NT2/D1 (cell line): ENCODE measurements at places on chromosomes 1 and 21.
A peak's percentile ranks its signal among the peaks of the same experiment; 100 is the strongest.

GRCh38 chr21:25934130-25934529 lies 199.4 kb downstream of the GABPA start:
- no peak for DNase-seq

DNA sequence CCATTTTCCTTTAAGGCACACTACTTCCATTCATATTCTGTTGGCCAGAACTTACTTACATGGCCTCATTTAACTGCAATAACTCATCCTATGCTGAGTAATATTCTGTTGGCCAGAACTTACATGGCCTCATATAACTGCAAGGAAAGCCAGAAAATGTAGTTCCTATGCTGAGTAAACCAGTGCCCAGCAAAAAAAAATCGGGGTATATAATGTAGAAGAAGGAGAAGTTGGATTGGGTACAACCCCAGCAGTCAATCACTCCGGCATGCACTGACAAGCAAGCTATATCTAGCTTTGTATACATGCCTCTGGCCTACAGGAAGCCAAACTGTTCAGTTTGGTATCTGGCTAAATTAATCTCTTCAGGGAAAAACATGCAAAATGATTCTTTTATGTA lies 39.4 kb upstream of the PPIH start:
- no peak for DNase-seq

DNA sequence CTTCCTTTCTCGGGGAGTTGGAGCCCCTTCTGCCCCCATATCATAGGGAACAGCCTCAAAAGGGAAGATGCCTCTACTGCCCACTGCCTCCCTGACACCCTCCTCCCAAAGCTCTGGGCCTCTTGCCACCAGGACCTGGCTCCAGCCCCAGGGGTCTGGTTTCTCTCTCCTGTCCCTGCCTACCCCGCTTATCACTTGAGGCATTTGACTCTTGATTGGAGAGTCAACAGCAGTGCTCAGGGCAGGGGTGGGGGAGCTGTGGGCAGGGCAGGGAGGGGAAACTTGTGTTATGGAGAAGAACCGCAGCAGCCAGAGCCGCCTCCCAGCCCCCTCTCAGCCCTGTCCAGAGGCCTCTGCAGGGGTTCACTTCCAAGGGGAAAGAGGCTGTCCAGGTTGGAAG lies 573 bp downstream of the TRIM63 start:
- peak; percentile 36 for DNase-seq

- DNase-seq: no peak
These were observed 996 bp upstream of the C1orf159 start for GRCh38 chr1:1116701-1117468.

DNA sequence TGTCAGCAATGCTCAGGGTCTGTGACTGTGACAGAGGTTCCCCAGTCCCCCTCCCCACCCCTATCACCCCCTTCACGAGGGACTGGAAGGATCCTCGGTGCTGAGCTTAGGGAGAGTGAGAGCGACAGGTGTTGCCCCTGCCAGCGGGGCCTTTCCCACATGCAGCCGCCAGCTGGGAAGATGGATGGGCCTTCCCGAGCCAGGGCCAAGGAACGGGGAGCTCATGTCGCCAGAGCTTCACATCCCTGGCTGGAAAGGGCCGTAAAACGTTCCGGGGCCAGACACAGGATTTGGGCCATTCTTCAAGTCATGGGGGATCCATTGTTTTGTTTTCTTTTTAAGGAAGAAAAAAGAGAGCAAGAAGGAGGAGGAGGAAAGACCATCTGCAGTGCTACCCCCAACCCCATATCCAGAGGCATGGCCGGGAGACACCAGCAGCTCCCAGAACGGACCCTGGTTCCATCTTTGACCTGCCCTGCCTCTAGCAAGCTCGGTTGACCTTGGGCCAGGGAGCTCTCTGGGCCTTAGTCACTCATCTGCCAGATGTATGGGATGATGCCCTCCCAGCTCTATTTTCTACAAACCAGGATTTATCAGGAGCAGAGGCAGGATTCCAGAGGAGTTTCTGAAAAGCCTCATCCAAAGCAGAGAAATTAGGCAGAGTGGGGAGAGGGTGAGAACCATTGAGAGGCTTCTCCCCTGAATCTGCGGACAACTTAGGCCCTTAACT lies 54.1 kb downstream of the TAS1R2 start:
- no peak for DNase-seq

- DNase-seq: no peak
These were observed 42.1 kb upstream of the MPZL1 start for GRCh38 chr1:167679714-167680113.

DNA sequence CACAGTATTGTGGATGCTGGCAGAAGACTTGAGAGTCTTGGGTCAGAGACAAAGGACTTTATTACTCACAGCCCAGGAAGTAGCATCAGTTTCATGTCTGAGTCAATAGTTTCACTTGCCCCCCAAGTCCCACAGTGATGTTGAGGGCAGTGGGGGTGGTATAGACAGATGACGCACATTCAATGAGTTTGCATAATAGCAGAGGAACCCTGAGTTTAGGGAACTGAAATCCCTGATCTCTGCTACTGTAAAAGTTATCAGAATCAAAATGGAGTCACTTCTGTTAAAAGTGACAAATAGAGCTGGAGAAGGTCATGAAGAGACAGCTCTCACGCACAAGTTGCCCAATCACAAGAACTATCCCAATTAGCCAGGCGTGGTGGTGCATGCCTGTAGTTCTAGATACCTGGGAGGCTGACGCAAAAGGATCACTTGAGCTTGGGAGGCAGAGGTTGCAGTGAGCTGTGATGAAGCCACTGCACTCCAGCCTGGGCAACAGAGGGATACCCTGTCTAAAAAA lies 11.5 kb upstream of the HCRTR1 start:
- no peak for DNase-seq

DNA sequence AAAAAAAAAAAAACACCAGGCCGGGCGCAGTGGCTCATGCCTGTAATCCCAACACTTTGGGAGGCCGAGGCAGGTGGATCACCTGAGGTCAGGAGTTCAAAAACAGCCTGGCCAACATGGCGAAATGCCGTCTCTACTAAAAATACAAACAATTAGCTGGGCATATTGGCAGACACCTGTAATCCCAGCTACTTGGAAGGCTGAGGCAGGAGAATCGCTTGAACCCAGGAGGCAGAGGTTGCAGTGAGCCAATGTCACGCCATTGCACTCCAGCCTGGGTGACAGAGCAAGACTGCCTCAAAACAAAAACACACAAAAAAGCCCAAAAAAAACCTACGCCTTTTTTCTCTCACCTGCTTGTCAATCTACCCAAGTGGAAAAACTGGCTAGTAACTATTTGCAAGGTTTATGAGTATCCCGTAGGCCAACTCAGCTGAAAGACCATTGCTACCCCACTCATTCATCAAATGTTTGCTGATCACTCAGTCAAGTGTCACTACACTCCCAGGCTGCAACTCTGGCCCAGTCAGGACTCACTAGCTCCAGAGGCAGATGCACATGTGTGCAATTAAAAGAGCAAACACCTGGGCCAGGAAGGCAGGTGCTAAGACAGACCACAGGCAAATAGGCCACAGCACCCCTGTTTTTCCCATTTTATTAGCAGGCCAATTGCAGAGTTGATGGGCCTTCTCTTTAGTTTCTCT lies 2.0 kb downstream of the CSRP1 start:
- DNase-seq: no peak

- DNase-seq: no peak
These were observed 114.9 kb downstream of the RRAGC start for GRCh38 chr1:38744452-38745350.

DNA sequence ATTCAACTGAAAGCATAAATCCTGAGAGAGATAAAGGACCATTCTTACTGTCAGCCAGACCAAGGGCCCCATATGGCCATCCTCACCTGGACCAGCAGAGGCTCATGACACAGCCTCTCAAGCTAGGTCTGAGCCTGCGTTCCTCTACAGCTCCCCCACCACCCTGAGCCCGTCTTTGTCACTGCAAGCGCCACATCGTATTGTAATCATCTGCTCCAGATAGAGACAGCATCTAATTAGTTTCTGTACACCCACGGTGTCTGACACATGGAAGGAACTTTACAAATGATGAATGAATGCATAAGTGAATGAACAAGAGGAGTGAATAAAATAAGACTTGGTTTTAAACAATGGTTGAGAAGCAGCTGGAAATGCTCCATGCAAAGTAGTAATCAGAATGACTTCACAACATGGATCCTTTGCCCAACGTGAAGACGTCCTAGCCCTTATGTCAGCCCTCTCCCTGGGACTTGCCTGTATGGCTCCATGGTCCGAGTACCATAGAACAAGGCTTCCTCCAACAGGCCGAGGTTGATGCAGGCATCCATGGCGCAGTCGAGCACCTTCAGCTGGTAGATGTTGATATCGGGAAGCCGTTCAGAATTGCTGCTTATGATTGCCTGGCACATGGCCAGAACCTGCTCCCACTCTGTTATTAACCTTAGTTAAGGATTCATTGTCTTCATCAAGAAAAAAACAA lies 648.9 kb downstream of the SMYD3 start:
- DNase-seq: no peak

DNA sequence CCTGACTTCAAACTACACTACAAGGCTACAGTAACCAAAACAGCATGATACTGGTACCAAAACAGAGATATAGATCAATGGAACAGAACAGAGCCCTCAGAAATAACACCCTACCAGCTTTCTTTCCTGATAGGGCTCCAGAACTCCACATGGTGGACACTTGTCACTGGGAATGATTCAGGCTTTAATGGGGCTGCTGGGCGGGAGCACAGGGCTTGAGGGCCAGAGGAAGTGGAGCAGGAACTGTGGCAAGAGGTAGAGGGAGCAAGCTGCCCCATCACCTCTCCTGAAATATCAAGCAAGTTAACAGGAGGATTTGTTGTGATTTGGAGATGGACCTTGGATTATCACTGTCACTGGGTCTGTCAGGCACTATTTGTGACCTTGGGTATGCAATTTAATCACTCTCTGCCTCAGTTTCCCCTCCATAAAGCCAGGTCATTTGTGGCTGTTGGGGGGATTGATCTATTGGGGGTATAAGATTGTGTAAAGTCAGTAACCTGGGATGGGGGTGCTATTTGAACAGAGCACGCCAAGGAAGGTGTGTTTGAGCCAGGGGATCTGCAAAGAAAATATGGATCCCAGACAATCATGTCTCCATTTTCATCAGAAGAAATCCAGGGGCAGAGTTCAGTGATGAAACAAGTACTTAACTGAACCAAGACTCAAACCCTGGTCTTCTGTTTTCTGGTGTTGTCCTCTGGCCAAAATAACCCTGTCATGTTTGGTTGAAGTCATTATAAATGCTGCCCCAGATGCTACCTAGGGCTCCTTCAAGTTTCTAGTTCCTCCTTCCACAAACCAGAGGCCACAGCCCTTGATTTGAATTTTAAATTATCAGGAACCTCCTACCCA lies 25.2 kb downstream of the ETS2 start:
- DNase-seq: no peak

DNA sequence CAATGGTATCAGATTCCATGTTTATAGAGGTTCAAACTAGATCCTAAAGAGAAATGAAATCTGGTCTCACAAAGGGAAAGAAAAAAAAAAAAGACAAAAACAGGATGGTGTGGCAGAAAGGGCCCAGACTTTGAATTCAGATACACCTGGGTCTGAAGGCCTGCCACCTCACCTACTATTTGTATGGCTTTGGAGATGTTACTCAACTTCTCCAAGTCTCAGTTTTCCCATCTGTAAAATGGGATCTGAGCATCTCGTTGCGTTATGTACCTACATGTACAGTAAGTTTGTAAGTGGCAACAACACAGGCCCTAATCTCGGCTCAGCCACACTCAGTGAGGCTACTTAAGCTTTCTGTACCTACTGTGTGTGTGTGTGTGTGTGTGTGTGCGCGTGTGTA lies 147.5 kb upstream of the FGGY start:
- no peak for DNase-seq

- no peak for DNase-seq
These were observed 33.4 kb downstream of the SLC19A1 start for GRCh38 chr21:45508607-45509565.

- DNase-seq: no peak
These were observed 17.0 kb downstream of the RBP7 start for GRCh38 chr1:10014016-10014415.

- DNase-seq: no peak
These were observed 125.4 kb downstream of the FOXD2 start for GRCh38 chr1:47563201-47563600.

- DNase-seq: no peak
These were observed 30.7 kb upstream of the TARBP1 start for GRCh38 chr1:234509457-234510328.

GRCh38 chr1:231044588-231044987 lies 4.5 kb upstream of the FAM89A start:
- DNase-seq: no peak

GRCh38 chr21:36786186-36786585 lies 87.3 kb downstream of the SIM2 start:
- DNase-seq: no peak

DNA sequence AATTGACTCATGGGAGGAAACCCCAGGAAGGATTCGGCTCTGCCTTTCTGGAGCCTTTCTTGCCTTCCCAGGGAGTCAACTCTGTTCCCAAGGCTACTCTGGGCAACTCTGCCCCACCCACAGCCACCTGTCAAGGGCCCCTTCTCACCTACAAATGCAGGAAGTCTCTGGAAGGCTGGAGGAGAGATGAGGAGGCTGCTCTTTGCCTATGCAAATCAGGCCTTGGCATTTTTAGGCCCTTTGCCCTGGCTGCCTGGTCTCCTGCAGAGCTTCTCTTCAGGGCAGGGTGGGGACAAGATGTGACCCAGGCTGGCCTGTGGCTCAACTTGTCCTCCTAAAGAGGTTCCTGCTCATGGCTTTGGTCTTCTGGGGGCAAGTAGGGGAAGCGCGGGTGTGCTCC lies 5.4 kb downstream of the SLC6A9 start:
- no peak for DNase-seq

GRCh38 chr1:15339570-15339969 lies 70.1 kb upstream of the EFHD2 start:
- no peak for DNase-seq

GRCh38 chr1:182604175-182605164 lies at the start of gene RGS16:
Gene RGS16, minus strand, starts transcription at chr1:182604389. Its CDS starts 130 bp downstream, at chr1:182604259.
- DNase-seq: peak; percentile 96

DNA sequence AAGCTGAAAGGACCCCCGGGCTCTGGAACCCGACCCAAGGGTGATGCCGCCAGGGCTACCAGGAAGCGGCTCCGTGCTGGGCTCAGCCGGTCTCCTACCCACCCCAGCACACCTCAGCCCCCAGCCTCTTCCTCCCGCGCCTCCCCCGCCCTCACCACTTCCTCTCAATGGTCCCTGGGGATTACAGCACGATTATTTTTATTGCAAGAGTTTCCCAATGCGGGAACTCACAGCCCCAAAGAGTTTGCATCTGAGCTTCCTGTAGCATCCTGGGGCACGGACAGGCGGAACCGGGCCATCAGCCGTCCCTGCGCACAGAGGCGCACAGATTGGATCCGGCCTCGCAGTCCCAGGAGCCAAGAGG lies 8.7 kb upstream of the SLX9 start:
- DNase-seq: no peak

GRCh38 chr1:70499695-70500094 lies 88.6 kb downstream of the CTH start:
- no peak for DNase-seq

GRCh38 chr1:206804156-206804737 lies 32.0 kb upstream of the IL10 start:
- no peak for DNase-seq

- DNase-seq: no peak
These were observed 1.7 kb upstream of the NENF start for GRCh38 chr1:212430955-212431394.
